HFF-Myc (cell line): ENCODE measurements at places on chromosomes 5 and 9.
A peak's percentile ranks its signal among the peaks of the same experiment; 100 is the strongest.

- no peak for DNase-seq
Observed at GRCh38 chr9:18319918-18320445, 154.0 kb upstream of the ADAMTSL1 start.

DNA sequence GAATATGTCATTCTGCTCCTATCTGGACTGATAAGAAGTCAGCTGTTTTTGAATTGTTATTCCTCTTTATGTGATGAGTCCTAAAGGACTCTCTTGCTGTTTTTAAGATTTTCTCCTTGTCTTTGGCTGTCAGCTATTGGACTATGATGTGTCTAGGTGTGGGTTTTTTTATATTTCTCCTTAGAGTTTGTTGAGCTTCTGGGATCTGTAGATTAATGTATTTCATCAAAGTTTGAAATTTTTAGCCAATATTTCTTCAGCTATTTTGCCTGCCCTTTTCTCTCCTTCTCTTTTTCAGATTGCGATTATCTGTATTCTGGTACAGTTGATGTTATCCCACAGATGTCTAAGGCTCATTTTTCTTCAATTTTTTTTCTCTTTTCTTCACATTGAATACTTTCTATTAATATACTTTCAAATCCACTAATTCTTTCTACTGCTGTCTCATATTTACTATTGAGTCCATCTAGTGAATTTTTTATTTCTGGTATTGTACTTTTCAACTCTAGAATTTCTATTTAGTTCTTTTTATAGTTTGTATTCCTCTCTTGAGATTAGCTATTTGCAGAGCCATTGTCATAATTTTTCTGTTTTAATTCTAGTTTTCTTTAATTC lies 31.1 kb downstream of the RPS23 start:
- DNase-seq, result no peak

- peak; percentile 27 for DNase-seq
Observed at GRCh38 chr5:133225671-133226152, 173.9 kb downstream of the HSPA4 start.

- no peak for DNase-seq
Observed at GRCh38 chr5:173808079-173808808, 79.9 kb upstream of the CPEB4 start.

DNA sequence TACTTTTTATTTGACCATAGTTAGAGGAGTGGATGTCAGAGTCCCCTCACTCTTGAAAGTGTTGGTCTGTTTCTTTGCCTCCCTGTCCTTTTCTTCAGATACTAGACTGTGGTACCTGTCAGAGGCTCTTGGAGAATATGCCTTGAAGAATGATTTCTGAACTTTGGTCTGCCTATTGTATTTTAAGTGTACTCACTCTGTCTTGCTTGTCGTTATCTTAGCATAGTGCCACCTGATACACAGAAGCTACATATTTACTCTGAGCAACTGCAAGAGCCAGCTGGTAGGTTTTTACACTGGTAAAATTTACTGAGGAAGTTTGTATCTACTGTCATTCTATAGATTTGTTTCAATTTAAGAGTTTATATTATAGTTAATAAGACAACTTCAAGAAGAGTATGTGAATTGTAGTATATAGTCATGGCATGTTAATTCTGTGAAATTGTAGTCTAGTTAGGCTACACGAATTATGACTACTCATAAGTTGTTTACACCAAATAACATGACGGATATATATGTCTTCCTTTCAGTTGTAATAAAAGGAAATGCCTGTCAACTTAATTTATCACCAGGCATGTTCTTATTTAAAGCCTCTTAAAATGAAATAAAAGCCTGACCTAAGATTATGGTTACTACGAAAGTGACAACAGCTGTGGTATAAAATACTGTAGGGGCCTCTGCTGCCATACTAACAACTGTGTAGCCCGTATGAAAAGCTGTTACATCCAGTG lies 201.7 kb downstream of the KDM4C start:
- no peak for DNase-seq

DNA sequence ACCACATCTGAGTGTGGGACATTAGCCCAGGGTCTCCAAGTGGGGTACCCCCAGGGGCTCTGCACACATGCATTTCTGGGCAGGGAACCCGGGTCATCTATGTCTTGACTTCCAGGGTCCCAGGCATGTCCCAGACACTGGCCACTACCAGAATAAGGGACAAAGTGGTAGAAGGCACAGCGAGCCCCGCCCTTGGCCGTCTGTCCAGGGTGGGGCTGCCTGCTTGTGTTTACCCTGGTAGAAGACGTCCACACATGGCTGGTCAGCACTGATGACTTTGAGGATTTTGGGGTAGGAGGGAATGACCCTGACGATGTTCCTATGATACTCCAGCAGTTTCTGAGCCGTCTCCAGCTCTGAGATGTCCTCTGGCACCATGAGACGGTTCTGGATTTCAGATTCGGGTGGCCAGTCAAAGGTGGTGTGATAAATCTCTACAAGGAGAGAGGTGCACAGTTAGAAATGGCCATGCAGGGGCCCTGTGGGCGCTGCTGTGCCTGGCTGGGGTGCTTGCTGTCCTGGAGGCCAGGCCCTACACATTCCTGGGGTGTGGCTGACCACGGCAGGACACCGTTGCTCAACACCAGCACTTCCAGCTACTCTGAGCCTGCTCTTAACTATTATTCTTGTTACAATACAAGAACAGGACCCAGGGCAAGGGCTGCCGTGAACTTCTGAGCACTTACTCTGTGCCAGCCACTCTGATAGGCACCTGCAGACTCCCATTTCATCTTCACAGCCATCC lies 51.3 kb downstream of the AK8 start:
- no peak for DNase-seq

- DNase-seq, result no peak
Observed at GRCh38 chr9:117815948-117816347, 111.7 kb downstream of the TLR4 start.

DNA sequence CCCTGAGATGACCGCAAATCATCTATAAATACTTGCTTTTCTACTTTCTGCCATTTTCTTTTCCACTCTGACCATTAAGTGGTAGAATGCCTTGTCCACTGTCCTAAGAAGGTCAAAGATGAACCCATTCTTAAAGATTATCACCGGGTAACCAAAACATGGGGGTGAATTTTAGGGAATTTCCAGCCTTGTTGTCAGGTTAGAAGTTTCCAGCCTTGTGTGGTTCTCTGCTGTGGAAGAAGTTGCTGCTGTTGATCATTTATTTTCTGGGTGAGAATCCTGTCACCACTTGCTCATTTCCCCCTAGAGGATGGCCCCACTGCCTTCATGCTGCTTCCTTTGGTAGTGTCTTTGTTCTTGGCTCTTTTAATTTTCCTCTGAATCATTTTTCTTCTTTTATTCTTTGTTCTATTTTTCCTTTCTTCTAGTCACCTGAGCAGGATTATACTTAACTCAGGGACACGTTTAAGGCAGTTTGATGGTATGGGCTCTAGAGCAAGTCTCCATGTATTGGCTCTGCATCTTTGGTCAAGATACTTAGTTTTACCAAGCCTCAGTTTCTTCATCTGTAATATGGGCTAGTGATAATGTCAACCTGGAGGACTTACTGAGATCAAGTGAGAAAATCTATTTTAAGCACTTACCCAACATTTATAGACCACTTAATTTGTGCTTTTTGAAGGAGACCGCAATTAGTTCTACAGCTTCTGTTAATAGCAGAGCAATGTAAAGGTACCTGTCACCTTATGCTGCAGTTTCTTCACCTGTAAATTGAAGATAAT lies 266.2 kb downstream of the ARHGAP26 start:
- no peak for DNase-seq

DNA sequence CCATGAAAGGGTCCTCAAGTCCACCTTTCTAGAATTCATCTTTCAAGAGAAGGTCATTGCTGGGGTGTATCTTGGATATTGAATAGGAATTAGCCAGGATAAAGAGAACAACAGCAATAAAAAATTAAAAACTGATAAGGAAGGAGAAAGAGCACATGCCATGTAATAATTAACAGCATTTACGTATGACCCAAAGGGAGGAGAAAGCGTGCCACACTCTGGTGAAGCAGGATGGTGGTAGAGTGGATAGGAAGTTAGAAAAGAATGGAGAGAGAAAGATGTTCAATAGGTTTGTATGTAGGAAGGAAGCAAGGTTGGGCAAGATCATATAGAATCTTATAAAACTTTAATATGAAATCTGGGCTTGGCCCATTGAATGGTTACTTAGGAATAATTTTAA lies 751.5 kb downstream of the MAT2B start:
- DNase-seq, result no peak

- no peak for DNase-seq
Observed at GRCh38 chr9:33170464-33171415, 3.6 kb upstream of the B4GALT1 start.

DNA sequence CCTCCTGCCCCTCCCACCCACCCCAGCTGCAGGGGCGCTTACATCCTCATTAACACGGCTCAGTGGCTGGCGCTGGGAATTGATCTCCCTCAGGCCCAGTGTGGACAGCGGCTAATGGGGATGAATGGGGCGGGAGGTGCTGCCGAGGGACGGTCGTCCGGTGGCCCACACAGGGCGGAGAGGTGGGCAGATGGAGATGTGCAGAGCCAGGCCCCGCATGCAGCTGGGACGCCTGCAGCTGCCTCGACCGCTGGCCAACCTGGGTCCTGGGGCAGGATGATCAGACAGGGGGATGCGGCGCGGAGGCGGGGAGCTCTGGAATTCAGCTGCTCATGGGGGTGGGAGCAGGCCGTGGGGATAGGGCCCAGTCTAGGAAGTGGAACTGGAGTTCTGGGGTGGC lies 17.6 kb downstream of the TSPAN17 start:
- no peak for DNase-seq

DNA sequence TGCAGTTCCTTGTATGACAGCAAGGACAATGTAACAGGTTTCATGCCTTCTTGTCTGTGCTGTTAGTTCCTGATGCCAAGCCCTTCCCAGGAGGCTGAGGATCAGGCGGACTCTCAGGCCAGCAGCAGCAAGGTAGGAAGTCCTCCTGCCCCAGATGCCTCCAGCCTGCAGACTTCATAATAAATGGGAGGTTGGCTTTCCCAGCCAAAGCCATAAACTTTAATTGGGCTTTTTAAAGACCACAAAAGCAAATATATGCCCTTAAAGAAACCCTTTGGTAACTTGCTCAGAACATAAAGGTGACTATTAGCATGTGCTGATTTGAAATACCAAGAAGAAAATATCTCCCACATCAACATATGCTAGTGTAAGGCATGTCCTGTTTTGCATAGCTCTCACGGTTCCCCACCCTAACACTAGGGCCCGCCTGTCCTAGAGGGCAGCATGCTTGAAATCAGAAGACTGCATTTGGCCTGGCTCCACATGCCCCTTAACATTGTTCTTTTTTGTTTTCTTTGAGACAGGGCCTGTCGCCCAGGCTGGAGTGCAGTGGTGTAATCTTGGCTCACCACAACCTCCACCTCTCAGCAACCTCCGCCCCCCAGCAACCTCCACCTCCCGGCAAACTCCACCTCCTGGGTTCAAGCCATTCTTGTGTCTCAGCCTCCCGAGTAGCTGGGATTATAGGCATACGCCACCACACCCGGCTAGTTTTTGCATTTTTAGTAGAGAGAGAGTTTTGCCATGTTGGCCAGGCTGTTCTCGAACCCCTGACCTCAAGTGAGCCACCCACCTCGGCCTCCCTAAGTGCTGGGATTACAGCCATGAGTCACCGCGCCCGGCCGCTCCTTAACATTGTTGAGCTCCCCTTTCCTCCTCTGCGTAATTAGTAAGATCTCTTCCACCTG lies 44.6 kb upstream of the FCN1 start:
- DNase-seq, result no peak

GRCh38 chr5:177988989-177989625 lies 6.9 kb downstream of the PROP1 start:
- DNase-seq, result no peak

DNA sequence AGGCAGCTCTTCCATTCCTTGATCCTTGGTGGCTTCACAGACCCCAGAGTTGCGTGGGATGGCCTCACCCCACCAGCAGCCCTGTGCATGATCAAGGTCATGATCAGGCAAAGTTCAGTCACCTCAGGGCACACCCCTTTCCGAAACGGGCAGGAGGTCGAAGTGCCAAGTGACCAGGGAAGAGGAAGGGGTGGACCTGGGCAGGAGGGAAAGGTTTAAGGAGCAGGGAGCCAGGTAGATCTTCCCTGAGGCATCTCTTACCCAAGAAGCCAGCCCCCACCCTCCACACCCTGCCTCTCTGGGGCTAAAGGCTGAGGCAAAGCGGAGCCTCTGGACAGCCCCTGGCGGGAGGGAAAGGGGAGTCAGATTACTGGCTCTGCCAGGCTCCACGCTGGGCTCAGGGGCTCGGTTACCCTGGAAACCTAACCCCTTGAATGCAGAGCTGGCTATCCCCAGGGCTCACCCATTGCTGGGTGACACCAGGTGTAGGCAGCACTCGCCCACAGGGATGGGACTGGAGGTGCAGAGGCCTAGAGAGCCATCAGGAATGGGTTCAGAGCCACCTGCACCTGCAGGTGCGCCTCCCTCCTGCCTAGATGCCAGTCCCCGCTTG lies 3.6 kb downstream of the MGAT4B start:
- DNase-seq, result no peak

DNA sequence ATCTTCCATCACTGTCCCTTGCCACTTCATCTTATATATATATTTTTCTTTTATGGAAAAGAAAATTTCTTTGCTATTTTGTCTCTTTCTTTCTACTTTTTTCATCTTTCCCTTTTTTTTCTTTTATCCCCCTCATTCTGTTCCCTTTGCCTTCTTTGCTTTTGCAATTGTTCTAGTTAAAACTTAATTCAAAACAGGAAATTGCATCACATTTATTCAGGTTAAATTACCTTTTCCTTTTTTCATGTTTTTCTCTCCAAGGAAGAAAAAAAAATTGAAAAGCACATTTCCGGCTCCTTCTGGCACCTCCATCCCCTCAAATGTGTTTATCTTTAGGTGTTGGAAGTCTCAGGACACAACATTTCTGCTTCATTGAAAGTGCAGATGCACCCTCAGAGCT lies 176.9 kb downstream of the FGF1 start:
- DNase-seq, result no peak

DNA sequence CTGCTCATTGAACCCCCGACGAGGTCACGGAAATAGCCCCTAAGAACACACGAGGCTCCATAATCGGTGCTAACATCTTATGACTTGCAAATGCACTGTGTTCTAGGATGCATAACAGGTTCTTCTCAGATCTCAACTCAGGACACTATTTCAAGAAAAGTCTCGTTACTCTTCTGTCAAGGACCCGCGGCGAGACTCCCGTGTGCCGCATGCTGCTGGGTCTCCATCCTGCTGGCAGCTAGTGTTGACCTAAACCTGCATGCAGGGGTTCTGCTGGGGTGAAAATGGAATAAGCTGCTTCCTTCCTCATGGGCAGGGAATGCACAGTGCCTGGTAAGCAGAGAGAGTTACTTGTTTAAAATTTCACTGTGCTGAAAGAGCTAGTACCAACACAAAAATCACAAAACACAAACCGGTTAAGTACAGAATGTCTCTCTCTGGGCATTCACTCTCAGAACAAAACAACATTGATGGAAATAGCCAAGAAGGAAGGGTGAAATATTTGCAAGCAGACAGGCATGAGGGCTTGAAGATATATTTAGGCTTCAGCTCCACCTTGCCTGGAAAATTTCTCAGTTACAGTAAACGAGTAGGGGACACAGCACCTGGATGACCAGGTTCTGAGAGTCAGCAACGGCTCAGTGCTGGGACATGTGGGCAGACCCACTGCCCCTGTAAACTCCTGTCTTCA lies 416.5 kb downstream of the GADD45G start:
- no peak for DNase-seq
